ENCODE measurements at places on chromosomes 7 and 10.

DNA sequence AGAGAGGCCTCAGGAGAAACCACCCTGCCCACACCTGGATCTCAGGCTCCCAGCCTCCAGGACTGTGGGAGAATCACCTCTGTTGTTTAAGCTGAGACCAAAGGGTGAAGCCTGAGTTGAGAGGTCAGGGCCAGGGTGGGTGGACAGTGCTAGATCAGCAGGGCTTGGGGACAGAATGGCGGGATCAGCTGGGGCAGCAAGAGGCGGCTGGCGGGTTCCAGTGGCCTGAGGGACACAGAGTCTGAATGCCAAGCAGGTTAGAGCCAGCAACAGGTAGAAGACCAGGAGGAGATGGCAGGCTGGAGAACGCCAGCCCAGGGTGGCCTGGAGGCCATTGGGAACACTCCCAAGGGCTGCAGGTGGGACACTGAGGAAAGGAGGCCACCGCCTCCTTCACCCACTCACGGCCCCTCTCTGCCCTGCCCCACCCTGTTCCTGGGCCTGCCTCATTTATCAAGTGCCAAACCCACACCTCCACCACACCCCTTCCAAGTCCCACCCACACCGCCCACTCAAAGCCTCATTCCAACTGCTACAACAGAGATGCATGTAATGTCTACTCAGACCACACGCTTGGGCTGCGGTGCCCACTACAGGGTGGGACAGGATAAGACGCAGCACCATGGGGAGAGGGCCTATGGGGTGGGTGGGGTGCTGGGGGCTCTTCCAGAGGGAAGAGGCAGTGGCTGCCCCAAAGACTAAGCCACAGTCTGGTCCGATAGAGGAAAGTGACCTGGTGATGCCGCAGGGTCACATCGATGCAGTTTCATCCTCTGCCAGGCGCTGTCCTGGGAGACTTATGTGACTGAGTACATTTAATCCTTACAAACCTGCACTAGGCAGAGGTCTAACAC, 173.9 kb downstream of the TNS3 start:
- no peak for DNase-seq

GRCh38 chr10:103180491-103180890, 12.6 kb downstream of the NT5C2 start:
- DNase-seq, result no peak

DNA sequence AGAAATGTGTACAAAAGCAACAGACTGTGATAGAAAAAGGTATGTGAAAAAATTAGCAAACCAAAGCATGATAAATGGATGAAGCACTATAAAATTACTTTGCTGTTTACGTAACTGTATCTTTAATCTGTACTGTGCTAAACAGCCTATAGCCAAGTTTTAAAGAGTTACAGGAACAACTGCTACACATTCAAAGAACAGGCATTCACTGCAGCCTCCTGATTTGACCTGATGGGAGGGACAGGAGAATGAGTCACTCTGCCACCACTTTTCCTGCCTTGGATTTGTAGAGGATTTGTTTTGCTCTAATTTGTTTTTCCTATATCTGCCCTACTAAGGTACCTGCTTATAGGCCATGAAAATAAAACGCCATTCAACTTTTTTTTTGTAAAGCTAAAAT, 116.1 kb downstream of the FANK1 start:
- DNase-seq, result no peak

DNA sequence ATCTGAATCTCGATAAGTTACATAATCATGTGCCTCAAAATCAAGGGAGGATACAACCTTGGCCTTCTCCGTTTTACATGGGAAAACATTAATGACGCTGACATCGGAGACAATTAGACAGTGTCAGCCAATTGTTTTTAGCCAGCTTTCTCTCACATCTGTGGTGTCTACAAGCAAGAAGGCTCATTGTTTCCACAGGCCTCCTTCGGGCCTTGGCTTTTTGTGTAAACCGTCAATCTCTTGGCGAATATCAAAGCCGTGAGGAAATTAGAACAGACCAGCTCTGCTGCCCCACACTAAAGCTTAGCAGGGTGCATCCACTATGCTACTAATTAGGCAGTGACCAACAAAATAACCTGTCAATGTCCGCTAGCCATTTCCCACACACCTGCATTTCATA, 43.2 kb downstream of the VAX1 start:
- no peak for DNase-seq

DNA sequence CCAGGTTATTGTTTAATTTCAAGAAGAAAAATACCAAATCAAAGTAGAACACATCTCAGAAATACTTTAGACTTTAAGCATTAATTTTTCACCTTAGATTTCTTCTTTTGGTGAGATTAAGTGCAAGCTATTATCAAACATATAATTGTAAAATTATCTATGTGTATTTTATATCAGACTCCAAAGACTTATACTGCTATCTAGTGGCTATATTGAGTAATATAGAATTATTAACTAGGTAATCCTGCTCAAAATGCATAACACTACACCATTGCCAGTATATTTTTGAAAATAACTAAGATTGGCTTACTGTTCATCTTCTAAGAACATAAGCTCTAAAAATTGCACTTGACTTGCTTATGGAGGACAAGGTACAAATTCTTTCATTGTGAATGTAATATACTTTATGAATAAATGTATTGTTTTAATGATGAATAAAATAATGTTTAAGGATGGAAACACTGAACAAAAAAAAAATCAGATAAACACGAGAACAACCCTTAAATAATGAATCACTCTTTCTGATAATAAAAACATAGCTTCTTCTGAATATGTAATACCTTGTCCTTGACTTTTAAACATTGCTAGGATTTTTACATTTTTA, 86.7 kb upstream of the GNAI1 start:
- DNase-seq, result no peak

DNA sequence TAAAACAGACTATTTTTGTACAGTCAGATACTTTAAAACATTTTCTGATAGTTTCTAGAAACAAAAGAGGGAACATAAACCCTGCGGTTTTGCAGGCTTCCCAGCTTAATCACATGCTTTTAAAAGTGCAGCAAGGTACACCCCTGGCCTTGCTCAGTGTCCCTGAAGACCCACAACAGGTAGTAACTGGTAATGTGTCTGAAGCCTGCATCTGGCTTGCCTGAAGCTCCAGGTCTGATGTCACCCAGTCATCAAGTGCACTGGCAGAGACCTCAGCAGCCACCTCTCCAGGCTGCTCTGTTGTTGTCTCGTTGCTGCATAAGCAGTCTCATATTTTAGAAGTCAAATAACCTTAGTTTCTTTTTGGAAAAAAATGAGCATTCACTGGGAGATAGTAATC, 376.1 kb upstream of the MTPN start:
- DNase-seq, result no peak

DNA sequence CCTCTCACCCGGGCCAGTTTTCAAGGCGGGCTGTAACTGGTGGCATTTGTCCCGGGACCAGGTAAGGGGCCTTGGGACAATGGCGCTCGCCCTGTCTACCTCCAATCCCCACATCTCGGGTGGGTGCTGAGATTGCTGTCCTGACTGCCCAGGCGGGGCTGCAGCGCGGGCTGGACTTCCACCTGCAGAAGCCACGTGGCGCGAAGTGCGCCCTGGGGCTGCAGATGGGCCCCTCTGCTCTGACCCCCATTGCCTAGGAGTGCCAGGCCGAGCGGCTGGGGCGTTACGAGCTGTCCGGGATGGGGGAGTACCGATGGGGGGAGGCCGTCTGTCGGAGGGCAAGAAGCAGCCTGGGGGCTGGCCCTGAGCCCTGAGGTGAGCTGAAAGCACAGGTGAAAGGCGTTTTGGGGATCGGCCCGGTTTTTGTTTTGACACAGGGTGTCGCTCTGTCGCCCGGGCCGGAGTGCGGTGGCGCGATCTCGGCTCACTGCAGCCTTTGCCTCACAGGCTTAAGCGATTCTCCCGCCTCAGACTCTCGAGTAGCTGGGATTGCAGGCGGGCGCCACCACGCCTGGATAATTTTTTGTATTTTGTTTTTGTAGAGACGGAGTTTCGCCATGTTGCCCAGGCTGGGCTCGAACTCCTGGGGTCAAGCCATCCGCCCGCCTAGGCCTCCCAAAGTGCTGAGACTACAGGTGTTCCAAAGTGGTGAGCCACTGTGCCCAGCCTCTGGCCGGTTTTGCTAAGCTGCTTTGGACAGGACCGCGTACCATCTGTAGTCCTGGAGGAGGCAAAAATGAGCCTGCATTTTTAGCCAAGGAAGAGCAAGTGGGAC, at the start of gene SFXN2:
TSS of gene SFXN2 (plus strand) at position 16 of the 835 bp plus-strand sequence. CDS start 12,001 bp downstream, outside the sequence.
- no peak for DNase-seq

GRCh38 chr10:52757773-52758172, 14.8 kb downstream of the MBL2 start:
- DNase-seq, result no peak

DNA sequence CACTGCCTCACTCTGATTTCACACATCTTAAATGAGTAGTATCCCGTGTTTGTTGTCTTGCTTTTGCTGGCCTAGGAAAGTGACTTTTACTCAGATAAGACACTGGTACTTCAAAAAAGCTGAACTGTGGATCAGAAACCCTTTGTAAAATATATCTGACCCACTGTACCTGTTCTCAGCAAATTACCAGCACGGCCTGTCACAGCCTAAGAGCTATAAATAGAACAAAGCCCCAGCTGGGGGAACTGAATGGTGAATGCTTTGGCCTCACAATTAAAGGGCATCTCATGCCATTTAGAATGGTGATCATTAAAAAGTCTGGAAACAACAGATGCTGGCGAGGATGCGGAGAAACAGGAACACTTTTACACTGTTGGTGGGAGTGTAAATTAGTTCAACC, 76.1 kb downstream of the CREB3L2 start:
- no peak for DNase-seq

- no peak for DNase-seq
Measured at GRCh38 chr7:32403463-32404229, 86.5 kb downstream of the LSM5 start.

DNA sequence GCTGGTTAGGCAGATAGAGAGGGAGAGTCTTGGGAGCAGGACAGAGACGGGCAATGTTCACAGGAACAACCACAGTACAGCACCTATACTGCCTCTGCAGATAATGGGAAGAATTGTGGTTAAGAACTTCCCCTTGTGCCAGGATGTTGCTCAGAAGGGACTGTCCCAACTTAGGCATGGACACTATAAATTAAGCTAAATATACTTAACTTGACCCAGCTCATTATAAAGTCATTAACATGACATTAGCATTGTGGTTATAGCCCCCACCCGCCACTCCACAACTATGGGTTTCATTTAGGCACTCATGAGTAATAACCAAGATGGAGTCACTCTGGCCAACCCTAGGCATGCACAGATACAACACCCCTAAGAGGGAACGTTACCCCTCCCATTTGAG, 310.9 kb upstream of the NRG3 start:
- no peak for DNase-seq

GRCh38 chr10:31426401-31426800, 107.4 kb downstream of the ZEB1 start:
- no peak for DNase-seq

DNA sequence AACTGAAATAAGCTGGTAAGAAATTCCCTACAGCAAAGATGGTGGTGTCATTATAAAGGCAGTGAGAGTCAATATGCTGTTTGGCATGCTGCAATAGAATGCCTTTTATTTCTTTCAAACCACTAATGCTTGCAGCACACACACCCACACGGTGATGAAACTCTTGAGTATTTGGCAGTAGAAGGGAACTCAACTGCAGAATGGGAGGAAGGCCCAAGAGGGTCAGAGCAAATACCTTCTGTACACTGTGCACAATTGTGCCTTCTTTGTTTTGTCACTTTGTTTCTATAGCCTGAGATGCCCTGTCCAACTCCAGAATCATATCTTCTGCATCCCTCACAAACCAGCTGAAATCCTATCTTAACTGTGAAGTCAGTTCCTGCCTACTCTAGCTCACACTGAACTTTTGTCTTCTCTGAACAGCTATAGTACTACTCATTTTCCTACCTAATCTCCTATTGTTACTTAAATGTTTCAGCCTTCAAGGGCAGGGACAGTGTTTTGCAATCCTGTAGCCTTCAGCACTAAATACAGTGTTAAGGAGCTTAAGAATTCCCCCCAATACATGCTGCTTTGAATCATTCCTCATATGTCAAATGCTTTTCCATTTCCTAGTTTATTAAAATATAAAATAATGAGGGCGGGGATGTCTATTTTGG, 22.2 kb downstream of the MMS19 start:
- DNase-seq, result no peak

DNA sequence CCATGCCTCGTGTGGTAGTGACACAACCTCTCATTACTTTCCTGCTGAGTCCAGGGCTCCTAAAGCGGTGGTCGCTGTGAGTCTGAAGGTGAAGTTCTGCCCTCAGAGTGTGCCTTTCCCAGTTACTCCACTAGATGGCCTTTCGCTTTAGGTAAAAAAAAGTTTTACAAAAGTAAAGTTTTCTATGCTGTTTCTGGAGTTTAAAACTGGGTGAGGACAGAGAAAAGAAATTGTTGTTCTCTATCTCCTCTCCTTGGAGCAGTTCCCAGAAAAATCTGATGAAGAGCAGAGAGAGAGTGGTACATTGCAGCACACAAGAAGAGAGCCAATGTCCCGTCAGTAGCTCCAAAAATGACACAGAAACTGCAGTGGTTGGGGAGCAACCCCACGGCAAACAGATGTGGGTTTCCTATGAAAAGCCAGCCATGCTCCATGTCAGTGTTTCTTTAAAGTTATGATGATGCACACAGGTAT, 257.1 kb downstream of the GLI3 start:
- no peak for DNase-seq

- no peak for DNase-seq
Measured at GRCh38 chr10:8835453-8836167, 781.1 kb downstream of the GATA3 start.

DNA sequence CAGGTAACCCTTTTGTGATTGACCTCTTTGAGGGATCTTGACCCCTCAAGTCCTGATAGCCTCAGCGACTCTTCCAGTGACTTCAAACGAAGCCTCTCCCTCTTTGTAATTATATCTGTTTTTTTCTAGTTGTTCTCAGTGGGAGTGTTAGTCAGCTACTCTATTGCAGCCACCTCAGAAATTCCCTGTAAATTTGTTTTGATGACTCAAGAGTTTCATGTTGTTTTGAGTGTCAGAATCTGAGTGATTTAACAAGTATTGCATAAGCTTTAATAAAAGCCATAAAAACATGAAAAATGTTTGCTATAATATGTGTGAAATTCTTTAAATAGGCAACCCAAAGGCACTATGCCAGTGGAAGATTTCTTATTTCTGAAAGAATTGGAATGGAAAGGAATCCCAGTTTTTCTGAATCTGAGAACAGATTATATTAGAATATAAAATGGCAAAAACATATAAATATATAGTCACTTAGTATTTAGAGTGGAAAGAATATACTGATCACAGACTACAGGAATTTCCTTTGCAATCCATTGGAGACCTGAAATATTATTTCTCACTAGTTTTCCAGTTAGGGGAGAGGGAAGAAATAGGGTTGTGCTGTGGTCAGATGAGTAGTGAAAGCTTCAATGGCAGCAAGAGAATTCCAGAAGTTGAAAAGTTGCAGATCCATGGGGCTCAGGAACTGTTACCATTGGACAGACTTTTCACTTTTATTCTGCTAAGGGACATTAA, 94.4 kb upstream of the SEMA3C start:
- no peak for DNase-seq

Data from mesothelial cell of epicardium (in vitro differentiated cells).